ENCODE measurements at places on chromosomes 13 and 19. TPM values are rescaled to one million over a fixed set of nuclear protein-coding genes. Genes with fewer than 3 reads are reported as not detected.

MBD3L2 gene
- total RNA-seq = not detected

C19orf44 gene
- 5.1 TPM for total RNA-seq

PCDH9 gene
- total RNA-seq = 2.8 TPM

DNA sequence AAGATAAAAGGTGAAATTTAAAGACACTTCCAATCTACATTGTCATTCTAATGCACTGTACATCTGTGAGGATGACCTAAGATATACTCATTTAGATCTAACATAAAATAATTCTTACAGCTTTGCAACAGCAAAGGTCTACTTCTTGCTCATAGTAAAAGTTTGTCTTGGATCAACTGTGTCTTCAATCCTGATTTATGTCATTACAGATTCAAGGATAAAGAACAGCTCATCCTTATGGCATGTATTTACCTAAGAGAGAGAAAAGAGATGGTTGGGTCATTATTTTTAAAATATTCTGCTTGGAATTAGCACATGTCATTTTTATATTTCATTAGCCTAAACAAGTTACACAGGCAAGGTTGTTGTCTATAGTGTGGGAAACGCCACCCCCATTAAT is 2193.1 kb downstream of the PCDH9 start:
- no peak for DNase-seq

DNA sequence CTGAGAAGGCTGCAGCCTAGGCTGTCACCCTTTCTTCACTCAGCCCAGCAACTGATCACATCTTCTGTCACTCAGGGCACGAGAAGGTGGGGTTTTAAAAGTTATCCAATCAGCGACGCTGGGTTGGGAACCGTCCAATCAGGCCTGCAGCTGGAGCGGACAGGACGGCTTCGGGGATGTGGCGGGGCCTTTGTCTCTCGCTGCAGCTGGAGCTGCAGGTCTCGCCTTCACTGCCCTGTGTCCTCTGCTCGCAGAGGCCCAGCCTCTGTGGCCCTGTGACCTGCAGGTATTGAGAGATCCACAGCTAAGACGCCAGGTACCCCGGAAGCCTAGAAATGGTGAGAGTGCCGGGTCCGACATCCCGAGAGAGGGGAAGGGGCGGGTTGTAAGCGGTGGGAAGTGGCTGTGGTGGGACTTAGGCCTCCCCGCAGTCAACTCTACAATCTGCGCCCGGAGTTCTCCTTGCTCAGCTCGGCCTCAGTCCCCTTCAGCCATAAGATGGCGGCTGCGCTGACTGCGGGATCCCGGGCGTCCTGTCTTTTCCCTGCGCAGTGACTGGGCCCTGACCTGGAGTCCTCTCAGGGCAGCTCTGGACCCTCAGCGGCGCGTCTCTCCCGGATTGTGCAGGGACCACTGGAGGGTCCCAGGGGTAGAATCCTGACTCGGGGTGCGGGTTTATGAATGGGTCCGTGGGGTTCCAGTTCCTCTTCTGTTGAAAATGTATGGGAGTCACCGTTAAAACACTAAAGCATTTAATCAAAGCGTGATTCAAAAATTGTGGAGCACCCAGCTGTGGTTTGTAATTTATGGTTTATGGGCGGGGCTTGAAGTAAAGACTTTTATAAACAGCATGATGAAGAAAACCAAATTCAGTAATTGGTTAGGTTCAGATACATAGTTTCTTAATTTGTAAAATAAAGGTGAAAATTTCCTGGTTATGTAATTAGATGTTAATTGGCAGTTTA is at the start of gene ZNF714:
Gene ZNF714, plus strand, starts transcription at position 193 of the 965 bp plus-strand sequence. CDS start 16,066 bp downstream, outside the sequence.
- DNase-seq = peak; percentile 91

ZNF274 gene
- total RNA-seq = 22.4 TPM

DNA sequence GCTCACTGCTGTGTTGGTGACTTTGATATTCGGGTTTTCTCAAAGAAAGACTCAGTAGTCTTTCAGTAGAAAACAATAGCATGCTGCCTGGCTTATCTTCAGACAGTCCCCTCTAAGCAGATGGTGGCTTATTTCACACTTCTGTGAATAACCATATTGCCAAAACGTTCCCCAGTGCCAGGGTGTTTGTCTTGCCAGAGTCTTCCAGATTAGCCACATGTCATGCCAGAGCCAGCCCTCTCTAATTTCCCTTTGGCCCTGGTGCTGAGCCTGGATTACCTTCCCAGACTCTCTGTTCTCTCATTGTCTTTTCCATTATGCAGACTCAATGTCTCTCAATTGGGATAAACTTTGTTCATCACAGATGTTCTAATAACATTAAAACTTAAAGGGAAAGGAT is 488.0 kb upstream of the ATXN8OS start:
- DNase-seq = no peak

DNA sequence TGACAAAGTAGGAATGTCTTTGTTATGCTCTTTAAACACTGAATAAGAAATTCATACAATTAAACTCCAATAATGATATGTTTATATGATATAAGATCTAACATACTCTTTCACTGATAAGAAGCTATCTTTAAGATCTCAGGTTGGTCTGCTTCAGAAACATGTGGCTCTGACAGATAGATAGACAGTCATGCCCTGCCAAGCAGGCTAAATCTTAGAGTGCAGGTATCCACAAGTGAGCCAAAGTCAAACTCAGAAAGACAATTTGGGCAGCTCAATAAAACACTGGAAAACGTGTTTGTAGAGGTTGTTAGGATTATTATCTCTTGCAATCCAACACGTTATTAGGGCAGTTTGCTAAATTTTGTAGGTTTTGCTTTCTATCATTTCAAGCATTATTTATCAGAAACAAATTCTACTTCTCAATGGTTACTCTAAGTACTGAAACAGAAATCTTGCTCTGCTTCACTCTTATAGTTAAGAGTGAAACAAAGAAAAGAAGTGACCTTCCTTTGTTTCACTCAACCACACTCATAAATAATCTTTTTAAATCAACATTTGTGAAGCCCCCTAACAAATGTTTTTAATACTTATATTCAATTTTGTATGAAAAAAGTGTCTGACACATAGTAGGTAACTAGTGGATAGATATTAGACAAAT is 1255.6 kb downstream of the DIAPH3 start:
- DNase-seq = no peak

EBI3 gene
- not detected for total RNA-seq

GRCh38 chr19:1954532-1954933 is 13.6 kb downstream of the CSNK1G2 start:
- no peak for DNase-seq

LENG9 gene
- 6.2 TPM for total RNA-seq

DNA sequence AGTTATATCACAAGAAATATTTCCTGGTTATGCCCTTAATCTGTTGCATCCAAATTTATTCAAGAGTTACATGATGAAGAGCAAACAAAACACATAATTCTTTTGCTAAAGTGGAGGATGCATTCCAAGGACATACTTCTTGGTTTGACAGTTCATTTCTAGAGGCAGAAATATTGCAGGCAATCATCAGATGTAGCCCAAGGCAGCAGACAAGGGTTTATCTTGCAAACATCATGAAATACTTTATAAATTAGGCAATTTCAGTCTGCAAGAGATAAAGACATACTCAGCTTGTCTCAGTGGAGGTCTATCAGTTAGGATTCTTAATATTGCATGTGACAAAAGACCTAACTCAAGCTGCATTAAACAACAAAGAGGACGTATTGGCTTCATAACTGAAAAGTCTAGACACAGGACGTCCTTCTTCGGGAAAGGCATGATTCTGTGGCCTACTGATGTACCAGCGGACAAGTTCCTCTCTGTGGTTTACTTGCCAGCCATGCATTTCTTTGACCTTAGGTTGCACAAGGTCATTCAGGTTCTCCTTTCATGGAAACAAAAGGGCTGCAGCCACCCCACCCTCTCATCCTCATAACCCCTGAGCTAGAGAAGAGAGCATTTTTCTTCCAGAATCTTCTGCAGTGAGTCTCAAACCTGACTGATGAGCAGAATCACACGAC is 204.1 kb downstream of the KATNAL1 start:
- DNase-seq = no peak

DNA sequence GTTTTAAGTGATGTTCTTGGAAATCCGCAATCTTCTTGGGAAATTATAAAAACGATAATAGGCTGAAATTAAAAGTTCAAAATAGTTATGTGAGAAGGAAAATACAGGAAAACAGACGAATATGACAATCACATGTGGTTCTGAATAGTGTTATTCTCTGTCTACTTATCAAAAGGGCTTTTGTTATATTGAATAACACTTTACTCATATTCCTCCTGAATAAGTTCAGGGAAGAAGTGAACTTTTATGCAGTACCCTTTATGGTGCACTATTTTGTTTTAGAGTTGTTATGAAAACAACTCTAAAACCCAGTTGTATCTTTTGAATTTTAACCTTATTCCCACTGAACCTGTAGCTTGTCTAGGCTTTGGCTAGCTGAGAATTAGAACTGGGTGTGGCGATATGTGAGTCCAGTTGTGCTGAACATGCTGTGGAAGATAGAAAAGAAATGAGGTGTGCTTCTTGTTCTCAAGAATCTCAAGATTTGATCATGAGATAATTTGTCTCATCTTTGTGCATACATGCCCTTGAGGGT is 384.4 kb downstream of the LMO7 start:
- DNase-seq = no peak

DNA sequence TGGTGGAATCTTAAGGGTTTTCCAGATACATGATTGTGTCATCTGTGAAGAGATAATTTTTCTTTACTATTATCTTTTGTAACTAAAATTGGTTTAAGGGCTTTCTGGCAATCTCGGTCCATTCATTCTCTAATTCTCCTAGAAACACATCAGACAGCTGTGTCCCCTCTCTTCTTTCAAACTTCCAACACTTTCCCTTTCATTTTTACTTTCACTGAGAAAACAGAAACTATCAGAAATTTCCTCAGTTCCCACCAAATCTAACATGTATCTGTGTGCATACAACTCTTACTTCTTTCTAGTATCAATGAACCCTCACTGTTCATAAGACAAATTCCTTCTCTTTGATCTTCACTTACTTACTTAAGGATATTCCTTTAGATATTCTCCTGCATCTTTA is 40.2 kb downstream of the KCNRG start:
- DNase-seq = no peak

GRCh38 chr13:72199640-72200039 is 332.6 kb upstream of the DACH1 start:
- DNase-seq = no peak

- DNase-seq = no peak
Observed at GRCh38 chr13:44158881-44159632, 214.6 kb upstream of the SERP2 start.

PTH2 gene
- total RNA-seq = not detected

- no peak for DNase-seq
Observed at GRCh38 chr13:83549671-83550070, 332.6 kb downstream of the SLITRK1 start.

DNA sequence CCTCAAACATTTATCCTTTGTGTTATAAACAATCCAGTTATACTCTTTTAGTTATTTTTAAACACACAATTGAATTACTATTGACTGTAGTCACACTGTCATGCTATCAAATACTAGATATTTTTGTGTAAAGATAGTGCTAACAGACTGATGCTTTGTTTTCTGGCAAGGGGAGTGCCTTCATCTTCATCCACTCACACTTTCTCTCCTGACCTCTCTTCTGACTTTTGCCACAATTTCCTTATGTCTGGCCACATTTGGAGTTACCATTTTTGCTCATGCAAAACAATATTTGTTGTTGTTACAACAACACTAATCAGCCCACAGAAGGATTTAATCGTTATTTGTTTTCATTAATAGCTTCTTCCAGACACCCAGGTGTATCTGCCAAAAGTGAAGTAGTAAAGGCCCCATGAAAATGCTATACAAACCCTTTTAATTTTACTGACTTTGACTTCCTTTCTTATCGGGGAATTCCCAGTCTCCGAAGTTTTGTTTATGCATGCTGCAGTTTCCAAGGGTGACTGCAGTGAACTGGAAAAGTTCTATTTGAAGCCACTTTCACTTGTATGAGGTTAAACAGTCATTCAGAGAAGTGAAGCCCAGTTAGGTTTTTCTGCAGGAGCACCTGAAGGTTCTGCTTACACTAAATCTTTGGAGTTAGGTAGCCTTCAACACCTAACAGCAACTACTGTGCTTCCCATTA is 66.1 kb upstream of the FRY start:
- DNase-seq = no peak

GRCh38 chr19:11505504-11506100 is at the start of gene ZNF653:
Gene ZNF653 (minus strand): TSS chr19:11505839. CDS start chr19:11505786, 53 bp downstream.
- DNase-seq = peak; percentile 91

TICAM1 gene
- total RNA-seq = 3.0 TPM

POLR1G gene
- 12.7 TPM for total RNA-seq

- DNase-seq = no peak
Observed at GRCh38 chr13:34933786-34934185, 8.3 kb upstream of the NBEA start.

- no peak for DNase-seq
Observed at GRCh38 chr19:14059093-14059480, 2.8 kb downstream of the PALM3 start.

DNA sequence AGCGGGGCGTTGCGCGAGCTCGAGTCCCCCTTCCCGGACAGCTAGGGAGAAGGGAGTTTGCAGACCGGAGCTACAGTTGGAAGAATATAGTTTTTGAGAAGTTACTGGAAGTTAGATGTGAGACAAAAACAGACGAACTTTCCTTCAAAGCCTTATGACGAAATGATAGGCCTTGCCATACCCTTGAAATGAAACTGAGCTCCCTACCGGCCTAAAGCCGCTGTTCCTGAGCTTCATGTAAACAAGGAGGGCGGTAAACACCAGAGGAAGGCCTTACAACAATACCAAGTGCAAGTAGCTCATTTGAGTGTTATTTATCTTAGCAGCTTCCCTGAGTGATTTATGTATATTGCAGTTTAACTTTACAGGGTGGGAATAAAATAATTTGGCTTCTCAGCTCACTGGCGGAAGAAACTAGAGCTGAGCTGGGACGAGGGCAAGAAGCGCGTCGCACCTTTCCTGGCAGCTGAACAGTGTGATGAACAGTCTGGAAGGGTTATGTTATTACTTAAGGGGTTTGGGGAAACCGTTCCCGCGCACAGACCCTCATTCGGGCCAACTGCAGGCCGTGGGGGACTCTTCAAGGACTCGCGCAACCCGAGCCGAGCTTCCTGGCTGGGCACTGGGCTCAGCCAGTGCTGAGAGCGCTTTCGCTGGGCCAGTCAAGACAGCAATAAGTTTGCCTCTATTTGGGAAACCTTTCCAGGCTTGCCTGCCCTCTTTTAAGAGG is 111.2 kb downstream of the KCNRG start:
- peak; percentile 21 for DNase-seq

Data from NCI-H460 (cell line).